ENCODE measurements at places on chromosomes 2 and 18. TPM values are rescaled to one million over a fixed set of nuclear protein-coding genes. Genes with fewer than 3 reads are reported as not detected.

MALL gene
- 21.7 TPM for total RNA-seq

MRPL44 gene
- total RNA-seq = 11.6 TPM

EN1 gene
- total RNA-seq = not detected

ABCB11 gene
- not detected for total RNA-seq

TBR1 gene
- not detected for total RNA-seq

THSD7B gene
- total RNA-seq = 5.1 TPM

INO80B gene
- total RNA-seq = 29.3 TPM

CTIF gene
- 87.1 TPM for total RNA-seq

ATOH8 gene
- total RNA-seq = 68.5 TPM

CTDSP1 gene
- 162 TPM for total RNA-seq

SLC4A5 gene
- total RNA-seq = 6.2 TPM

LRP1B gene
- total RNA-seq = 0.94 TPM

ARHGEF33 gene
- total RNA-seq = 0.42 TPM

SNTG2 gene
- 7.0 TPM for total RNA-seq

DNER gene
- total RNA-seq = 0.45 TPM
